ENCODE measurements at places on chromosomes 1 and 21.

DNA sequence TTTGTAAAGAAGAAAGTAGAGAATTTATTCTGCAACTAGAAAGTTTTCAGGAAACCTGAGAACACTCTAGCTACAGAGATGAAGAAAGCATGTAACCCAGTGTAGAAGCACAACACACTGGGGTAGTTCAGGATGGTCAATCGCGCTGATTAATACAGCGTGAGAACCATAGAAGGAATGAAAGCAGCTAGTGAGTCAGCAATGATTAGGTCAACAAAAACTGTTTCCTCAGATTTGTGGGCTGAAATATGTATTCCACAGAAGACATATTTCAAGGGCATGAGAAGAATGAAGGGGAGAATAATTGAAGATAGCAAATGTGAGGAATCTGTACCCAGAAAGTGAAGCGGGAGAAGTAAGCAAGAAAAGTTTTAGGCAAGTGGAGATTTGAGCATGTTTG is 97.8 kb upstream of the ADGRL2 start:
- DNase-seq, result no peak

DNA sequence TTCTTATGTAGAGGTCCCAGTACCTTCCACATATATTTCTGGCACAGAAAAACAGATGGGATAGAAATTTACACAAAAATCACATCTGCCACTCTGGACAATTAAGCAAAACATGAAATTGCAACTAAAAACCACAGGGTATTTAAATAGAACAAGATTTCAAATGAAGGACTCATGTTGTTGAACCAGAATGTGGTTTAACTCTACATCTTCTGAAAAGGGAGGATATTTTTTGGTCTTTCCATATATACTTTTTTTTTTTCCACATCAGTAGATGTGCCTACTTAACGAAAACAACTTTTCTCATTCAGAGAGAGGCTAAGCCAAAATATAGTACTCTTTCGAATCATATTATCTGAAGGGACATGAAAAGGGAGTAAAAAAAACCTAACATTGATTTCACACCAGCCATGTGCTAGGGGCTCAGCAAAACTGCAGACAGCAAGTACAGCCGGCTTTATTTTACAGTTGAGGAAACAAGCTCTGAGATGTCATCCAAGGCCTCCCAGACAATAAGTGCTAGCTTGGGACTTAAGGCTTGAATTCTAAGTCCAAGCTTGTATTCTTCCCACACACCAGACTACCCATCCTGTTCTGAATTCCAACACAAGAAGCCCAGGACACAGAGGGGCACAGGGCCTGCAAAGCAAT is 208.9 kb downstream of the PBX1 start:
- no peak for DNase-seq

- no peak for DNase-seq
Measured at GRCh38 chr1:3070644-3071564, 1.9 kb downstream of the PRDM16 start.

GRCh38 chr1:183893561-183894289 is 88.8 kb downstream of the RGL1 start:
- no peak for DNase-seq

DNA sequence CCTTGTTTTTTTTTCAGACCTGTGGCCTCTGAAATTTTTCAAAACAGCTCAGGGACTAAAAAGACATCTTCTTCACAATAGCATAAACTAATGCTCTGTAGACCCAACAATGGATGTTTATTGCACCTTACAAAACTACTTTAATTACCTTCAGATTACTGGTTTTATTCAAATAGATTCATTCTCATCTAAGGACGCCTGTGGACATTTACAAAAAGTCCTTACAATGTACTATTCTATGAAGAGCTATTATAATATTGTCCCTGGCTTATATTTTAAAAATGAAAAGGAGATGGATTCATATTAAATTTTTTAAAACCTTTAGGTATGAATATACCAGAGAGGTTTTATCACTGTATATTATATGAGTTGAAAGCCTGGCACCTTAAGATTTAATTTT is 238.4 kb upstream of the NR5A2 start:
- no peak for DNase-seq

GRCh38 chr1:107926436-107927080 is 38.4 kb downstream of the VAV3 start:
- DNase-seq, result no peak

DNA sequence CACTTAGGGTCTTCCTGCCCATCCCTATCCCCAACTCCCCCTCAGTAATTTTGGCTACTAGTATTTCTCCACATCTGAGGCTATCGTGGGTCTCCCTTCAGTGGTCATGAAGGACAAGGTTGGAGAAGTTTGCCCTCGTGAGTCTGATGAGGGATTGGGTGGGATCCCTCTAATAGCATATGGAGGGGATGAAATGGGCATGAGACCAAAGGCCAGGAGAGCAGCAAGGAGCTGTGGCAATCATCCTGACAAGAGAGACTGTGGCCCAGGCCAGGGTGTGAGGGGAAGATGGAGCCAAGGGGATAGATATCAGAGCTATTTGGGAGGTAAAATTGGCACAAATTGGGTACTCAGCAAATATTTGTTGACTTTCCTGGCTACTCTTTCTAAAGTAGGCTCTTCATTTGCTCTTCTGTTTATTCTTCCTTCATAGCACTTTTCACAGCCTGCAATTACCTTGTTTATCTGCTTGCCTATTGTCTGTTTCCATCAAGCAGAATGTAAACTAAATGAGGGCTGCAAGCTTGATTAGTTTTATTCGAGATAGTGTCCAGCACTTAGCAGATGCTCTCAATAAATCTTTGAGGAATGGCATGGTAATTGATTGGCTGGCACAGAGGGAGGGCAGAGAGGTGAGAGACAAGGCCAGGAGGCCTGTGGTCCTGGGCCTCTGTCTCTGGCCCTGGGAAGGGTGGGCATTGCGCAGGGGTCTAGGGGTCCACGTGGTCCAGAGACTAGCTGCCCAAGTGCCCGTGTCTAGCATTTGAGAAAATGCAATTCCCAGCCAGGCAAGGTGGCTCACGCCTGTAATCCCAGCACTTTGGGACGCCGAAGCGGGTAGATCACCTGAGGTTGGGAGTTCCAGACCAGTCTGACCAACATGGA is 1.5 kb upstream of the PLK3 start:
- DNase-seq, result peak; percentile 69

Measured in NCI-H748 treated with DMSO at 0.1 percent for 48 hours (cell line).